ENCODE measurements at places on chromosomes 12 and 14.

DNA sequence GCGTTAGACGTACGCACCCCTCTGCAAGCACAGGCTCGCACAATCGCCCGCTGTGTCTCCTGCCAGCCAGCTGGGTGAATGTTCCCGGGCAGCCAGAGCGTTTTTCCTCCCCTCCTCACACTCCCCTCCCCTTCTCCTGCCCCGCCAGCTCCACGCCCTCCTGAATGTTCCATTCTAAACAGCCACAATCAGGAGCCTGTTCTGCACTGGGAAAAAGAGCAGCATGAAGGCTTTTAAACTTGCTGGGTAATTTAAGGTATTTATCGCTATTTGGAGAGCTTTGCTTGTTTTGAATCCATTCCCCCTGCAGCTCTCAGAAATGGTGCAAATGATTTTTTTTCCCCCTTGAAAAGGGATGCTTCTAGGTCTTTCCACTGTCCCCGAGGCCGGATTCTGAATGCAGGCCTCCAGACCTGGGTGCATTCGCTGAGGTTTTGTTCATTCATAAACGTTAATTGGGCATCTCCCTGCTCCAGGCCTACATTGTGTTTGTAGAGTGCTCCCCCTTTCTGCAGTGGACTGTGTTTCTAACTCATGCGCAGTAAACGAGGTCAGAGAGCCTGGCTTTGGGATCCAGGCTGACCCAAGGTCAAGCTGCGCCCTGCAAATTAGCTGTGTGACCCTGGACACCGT is 212.5 kb downstream of the CHST11 start:
- no peak for DNase-seq

DNA sequence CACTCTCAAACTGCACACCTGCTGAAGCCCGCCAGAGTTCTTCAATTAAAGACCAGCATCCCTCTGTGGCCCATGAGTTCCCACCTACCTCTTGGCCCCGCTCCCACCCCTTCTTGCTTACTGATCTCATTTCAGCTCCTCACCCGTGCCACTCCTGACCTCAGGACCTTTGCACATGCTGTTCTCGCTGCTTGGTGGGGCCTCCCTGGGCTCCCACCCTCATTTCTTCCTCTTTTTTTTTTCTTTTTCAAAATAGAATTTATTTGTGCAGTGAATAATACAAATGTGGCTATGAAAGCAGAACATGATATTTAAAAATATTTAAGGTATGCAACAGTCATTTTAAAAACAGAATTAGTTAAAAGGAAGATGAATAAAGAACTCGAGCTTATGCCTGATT is 8.5 kb upstream of the SERPINA9 start:
- no peak for DNase-seq

GRCh38 chr12:98513379-98514322 is 1.7 kb upstream of the TMPO start:
- no peak for DNase-seq

GRCh38 chr12:119328111-119328510 is 6.4 kb upstream of the CCDC60 start:
- DNase-seq, result no peak

DNA sequence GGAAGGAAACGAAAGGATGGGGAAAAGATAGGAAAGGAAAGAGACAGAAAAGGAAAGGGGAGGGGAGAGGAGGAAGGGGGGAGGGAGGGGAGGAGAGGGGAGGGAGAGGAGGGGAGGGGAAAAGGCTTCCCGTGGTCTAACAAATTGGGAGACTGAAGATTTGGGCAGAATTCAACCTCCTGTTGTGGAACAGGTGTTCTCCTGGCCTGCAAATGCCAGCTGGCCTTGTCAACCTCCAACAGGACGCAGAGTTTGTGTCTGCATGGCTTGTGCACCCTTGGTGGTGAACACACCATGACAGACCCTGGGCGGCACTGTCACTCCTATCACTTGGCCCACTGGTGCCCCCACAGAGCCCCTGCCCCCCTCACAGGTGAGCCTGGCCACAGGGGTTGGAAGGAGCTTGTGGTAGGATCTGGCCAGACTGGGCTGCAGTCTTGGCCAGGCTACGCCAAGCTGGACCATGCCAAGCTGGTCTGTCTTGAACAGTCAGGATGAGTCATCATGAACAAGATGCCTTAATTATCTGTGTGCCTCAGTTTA is 321.6 kb downstream of the BCL11B start:
- no peak for DNase-seq

DNA sequence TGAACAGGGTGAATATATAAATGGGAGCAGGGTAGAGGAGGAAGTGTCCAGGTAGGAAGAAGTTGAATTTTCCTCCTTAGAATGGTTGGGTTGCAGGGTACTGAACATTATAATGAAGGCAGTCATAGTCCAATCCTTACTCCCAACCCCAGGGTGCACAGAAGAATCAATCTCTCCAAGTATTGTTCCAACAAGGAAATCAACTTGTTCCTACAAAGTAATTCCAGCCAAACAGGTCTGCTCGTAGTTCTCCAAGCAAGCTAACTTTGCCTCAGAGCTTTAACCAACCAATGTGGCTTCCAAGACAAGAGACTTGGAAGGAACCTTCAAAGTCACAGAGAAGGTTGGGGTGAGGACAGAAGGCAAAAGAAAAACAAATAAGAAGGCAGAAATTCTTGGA is 527.2 kb downstream of the MED13L start:
- DNase-seq, result no peak

GRCh38 chr12:130452546-130452945 is 114.9 kb downstream of the PIWIL1 start:
- no peak for DNase-seq

GRCh38 chr12:53612978-53613377 is 13.2 kb downstream of the ATF7 start:
- no peak for DNase-seq

GRCh38 chr12:66736931-66737330 is 58.1 kb upstream of the GRIP1 start:
- DNase-seq, result no peak

DNA sequence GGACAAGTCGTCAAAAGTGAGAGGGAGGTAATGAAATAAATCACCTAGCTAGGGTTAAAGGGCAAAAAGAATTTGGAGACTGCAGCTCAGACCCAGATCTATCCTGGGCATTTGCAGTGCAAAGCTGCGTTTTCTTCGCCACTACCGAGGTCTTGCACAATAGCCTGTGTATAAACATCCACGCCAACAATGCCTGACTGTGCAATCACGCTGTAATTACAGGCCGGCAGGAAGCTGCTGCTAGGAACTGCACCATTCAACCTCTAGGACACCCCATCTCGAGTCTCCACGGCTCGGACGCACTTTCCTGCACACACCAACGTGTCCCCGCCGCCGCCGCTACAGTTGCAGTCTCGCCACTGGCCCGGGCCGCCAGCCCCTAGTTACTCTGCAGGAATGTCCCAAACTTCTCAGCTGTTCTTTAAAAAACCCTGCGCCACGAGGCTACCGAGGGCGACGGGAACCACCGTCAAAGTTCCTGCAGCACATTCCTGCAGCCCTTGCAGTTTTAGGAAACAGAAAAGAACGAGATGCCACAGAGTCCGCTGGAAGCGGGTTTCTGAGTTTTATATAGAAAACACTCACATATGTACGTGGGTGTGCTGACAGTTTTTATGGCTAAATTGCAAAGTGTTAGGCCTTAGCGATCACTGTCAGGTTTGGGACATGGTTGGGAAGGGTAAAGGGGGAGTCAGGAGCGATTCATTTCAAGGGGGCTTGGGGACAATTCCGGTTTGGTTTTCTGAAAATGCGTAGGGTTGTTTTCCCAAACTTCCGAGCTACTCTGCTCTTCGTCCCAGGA is 65.6 kb upstream of the PTGR2 start:
- DNase-seq, result peak; percentile 95

- DNase-seq, result peak; percentile 63
Observed at GRCh38 chr12:110743571-110744093, 941 bp upstream of the PPP1CC start.

DNA sequence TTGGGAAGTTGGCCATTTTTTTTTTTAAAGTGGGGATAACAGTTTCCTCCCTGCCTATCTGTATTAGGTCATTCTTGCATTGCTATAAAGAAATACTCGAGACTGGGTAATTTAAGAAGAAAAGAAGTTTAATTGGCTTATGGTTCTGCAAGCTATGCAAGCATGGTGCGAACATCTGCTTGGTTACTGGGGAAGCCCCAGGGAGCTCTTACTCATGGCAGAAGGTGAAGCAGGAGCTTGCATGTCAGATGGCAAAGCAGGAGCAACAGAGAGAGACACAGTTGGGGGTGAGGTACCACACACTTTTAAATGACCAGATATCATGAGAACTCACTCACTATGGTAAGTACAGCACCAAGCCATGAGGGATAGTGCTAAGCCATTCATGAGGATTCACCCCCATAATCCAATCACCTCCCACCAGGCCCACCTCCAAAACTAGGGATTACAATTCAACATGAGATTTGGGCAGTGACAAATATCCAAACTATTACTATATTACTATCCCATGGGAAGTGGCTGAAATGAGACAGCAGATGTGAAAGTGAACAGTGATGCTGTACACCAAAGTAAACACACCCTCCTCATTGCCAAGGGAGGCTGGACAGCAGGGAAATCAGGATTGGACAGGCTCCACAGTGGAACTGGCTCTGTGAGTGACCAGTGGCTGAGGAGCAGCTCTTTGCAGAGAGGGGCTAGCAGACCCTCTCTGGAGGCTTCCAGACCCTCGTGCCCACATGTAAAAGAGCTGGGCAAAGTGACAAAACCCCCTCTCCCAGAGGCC is 40.5 kb downstream of the CRACR2A start:
- DNase-seq, result no peak

DNA sequence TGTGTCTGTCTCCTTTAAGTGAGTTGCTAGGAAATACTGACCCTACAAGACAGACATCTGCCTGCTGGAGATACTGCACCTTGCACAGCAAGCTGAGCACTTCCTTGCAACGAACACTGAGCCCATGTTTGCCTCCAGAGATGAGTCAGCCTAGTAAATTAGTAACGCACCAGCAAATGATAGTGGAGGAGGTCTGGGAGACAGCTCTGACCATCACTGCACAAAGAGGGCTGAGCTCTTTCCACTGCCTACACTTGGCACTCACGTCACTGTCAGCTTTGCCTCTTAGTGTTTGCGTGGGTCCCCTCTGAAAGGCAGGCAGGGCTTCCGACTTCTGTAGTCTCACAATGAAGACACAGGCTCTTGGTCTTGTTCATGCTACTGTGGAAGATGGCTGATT is 109.0 kb downstream of the APAF1 start:
- DNase-seq, result peak; percentile 88

DNA sequence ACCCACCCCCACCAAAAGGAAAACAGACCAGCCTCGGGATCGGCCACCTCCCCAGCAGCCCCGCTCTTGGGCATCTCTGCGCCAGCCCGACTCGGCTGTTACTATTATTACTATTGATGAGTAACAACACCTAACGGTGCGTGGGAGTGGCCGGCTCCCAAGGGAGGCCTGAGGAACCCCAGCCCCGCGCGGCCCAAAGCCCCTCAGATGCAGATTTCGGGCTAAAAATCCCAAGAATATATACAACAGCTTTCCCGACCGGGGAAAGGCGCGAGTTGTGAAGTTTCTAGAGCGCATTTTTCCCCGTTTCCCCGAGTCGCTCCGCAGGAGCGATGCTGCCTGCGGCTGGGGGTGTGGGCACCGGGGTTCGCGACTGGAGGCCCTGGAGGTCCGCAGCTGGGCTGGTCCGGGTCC is 565 bp downstream of the NT5DC3 start:
- DNase-seq, result peak; percentile 73

GRCh38 chr14:75979071-75979571 is 2.7 kb downstream of the TGFB3 start:
- DNase-seq, result peak; percentile 46

GRCh38 chr12:2034633-2035430 is 18.0 kb upstream of the CACNA1C start:
- peak; percentile 83 for DNase-seq

DNA sequence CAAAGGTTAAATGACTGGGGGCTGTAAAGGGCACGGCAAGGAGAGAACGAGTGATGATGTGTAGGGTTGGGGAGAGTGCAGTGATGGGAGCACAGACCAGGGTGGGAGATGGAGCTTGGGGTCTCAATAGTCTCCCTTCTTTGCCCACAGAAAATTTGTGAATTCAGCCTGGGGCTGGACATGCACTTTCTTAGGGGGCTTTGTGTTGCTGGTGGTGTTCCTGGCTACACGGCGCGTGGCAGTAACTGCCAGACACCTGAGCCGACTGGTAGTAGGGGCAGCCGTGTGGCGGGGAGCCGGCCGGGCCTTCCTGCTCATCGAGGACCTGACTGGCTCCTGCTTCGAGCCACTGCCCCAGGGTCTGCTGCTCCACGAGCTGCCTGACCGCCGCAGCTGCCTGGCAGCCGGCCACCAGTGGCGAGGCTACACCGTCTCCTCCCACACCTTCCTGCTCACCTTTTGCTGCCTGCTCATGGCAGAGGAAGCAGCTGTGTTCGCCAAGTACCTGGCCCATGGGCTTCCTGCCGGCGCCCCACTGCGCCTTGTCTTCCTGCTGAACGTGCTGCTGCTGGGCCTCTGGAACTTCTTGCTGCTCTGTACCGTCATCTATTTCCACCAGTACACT is 1.7 kb downstream of the FITM1 start:
- DNase-seq, result no peak

DNA sequence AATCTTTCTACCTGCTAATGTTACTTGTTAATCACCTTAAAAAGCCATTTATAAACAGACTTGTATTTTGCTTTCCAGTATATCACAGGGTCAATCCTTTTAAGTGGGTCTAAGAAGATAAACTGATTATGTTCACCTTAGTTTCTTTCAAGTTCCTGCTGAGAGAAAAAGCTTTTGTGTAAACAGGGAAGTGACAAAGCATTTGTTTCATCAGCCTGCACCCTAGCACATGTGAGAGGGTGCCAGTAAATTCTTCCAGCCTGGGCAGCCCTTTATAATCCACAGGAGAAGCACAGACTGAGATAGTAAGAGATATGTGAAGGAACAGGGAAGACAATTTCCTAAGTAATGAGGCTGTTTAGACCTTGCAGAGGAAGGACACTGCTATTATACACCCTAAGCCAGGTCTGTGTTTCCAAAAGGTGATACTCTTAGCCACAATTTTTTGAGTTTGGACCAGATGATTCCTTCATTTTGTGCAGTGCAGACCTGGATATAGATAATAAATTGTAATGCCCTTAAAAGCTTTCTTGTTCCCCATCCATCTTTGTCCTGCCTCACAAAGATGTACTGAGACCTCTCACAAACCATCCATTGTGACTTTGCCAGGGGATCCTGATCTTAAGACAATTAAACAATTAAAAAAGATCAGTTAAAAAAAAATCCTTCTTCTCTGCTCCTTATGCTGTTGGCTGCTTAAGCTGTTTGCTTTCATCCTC is 150.7 kb downstream of the KTN1 start:
- DNase-seq, result no peak

- DNase-seq, result no peak
Observed at GRCh38 chr12:47886510-47887240, 18.1 kb downstream of the VDR start.
